ENCODE measurements at places on chromosomes 1 and 21.

- no peak overlapping the region for H3K27ac ChIP-seq
- no peak for DNase-seq
- no peaks in the 10 kb centered on the region for H3K4me1 ChIP-seq
- no peaks in the 10 kb centered on the region for H3K27me3 ChIP-seq
Observed at GRCh38 chr1:98490099-98490498, 171.4 kb upstream of the SNX7 start.

DNA sequence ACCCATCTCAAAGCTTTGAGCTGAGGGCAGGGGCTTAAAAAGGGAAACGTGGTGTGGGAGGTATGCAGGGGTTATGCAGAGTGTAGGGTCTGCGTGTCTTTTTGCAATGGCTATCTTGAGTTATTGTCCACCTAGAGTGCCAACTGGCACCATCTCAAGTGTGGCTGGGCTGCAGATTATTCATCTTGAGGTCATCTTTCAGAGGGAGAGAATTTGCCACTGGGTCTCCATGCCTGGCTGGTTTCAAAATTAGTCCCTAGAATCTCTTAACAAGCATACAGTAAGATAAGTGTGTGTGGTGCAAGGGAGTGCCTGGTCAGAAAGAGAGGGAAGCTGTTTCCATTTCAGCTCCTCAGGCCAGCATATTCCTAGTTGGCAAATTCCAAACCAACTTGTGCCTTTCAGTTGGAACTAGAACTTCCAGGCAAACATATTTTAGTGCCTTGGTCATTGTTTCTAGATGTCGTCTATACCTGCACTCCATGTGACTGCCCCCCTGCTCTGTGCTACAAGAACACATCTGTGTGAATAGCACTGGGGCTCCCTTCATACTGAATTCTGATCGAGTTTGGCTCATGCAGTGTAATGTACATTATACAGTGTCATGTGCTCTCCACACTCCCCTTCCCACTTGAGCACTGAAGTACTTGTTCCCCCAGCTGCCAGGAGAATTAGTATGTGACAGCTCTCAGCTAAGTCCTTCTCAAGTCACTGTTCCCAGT lies 5.0 kb upstream of the OR2T8 start:
- H3K27me3 ChIP-seq, result no peaks in the 10 kb centered on the region
- no peak overlapping the region for H3K4me3 ChIP-seq
- H3K4me1 ChIP-seq, result no peaks in the 10 kb centered on the region
- H3K36me3 ChIP-seq, result no peaks in the 10 kb centered on the region
- H3K27ac ChIP-seq, result no peak overlapping the region

DNA sequence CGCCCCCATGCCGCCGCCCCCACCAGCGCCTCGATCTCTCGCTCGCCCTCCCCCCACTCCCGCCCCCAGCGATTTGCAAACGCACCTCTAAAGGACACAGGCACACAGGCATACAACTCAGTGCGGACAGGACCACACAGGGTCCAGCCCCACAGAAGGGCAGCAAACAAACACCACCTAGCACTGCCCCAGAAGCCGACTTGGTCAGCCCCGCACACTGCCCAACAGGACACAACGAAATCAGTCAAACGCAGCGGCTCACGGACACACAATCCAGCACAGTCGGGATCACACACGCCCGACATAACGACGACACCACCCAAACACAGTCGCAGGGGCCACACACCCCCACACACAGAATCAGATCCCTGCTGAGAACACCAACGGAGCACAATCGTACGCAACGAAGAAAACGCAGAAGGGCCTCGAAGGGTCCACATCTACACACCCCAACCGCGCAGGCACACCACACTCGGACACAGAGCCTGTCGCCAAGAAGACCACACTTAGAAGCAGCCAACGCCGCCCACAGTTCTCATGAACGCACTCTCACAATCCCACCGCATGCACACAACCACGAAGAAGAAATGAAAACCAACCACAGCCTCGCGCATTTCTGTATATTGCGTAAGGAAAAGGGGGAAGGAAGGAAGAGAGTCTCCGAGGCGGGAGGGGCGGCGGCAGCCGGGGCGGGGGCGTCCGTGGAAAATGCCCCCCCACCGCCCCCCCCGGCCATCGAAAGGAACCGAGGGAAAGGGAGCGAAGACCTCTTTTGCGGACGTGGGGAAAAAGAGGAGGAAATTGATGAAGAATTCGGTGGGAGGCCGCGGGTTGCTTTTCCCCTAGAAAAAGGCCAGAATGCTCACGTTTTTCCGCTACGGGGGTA lies 481 bp downstream of the TAL1 start:
- H3K27me3 ChIP-seq, result peaks cover 90% of the 10 kb centered on the region
- DNase-seq, result no peak
- H3K27ac ChIP-seq, result peak overlapping the region; percentile 10
- H3K4me3 ChIP-seq, result peak overlapping the region; percentile 42
- no peaks in the 10 kb centered on the region for H3K36me3 ChIP-seq
- H3K4me1 ChIP-seq, result peaks cover 28% of the 10 kb centered on the region

GRCh38 chr1:10713614-10714013 lies 82.8 kb downstream of the CASZ1 start:
- no peak overlapping the region for H3K4me3 ChIP-seq
- no peaks in the 10 kb centered on the region for H3K4me1 ChIP-seq
- no peaks in the 10 kb centered on the region for H3K36me3 ChIP-seq

DNA sequence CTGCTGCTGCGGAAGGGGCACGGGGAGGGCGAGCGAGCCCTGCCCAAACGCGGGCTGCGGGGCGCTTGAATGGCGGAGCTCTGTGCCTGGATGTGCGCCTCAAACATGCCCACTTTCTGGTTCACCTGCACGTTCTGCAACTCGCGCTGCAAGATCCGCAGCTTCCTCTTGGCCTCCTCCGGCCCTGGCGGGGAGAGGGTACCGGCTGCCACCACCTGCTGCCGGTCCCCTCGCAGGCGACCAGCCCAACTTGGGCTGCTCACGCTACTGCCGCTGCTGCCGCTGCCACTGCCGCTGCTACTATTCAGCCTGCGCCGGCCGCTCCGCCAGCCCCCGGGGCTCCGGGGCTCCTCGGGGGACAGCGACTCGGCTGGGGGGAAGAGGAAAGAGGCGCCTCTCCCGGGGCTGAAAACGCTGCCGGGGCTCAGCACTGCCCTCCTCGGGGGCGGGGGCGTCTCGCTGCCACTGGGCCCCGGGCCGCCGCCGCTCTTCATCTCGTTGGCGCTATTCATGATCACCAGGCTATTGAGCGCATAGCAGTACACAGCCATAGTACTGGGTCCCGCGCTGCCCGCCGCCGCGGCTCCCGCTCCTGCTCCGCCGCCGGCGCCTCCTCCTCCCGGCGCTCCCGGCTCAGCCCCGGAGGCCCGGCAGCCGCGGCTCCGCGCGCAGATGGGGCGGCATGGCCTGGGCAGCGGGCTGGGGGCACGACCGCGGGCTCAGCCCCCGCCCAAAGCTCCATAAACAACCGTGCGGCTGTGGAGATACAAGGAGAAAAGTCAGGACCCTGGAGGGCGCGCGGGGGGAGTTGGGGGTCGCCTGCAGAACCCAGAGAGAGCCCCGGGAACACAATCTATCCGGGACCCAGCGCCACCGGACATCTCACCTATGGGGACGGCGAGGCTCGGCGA lies 1.9 kb downstream of the ITPKB start:
- H3K4me3 ChIP-seq, result peak overlapping the region; percentile 87
- H3K36me3 ChIP-seq, result peaks cover 49% of the 10 kb centered on the region
- H3K27ac ChIP-seq, result peak overlapping the region; percentile 82
- DNase-seq, result peak; percentile 55
- H3K4me1 ChIP-seq, result peaks cover 53% of the 10 kb centered on the region
- no peaks in the 10 kb centered on the region for H3K27me3 ChIP-seq

- H3K27ac ChIP-seq, result no peak overlapping the region
- peaks cover 32% of the 10 kb centered on the region for H3K4me1 ChIP-seq
- DNase-seq, result no peak
- H3K4me3 ChIP-seq, result no peak overlapping the region
Observed at GRCh38 chr1:55154616-55155015, 60.5 kb downstream of the USP24 start.

DNA sequence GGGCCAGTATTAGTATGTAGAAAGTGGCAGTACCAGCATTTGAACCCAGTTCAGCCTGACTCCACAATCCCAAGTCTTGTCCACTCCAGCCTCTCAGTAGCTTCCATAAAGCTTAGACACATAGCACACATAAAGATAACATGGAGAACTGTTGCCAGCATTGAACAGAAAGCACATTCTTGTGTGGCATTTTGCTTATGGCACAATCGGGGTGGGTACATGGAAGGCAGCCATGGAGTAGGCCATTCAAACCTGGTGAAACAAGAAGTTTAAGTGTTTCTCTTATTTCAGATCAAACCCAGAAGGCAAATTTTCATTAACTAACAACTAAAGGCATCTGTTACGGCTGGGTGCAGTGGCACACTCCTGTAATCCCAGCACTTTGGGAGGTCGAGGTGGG lies 102.7 kb downstream of the HIVEP3 start:
- H3K27me3 ChIP-seq, result peaks cover 4% of the 10 kb centered on the region
- peaks cover 26% of the 10 kb centered on the region for H3K4me1 ChIP-seq
- no peak for DNase-seq
- no peak overlapping the region for H3K4me3 ChIP-seq
- no peaks in the 10 kb centered on the region for H3K36me3 ChIP-seq
- no peak overlapping the region for H3K27ac ChIP-seq

- peaks cover 49% of the 10 kb centered on the region for H3K4me1 ChIP-seq
- peak overlapping the region; percentile 98 for H3K4me3 ChIP-seq
- DNase-seq, result no peak
- H3K27me3 ChIP-seq, result no peaks in the 10 kb centered on the region
- peaks cover 19% of the 10 kb centered on the region for H3K36me3 ChIP-seq
Observed at GRCh38 chr1:155134322-155134721, 1.3 kb upstream of the SLC50A1 start.

- no peaks in the 10 kb centered on the region for H3K4me1 ChIP-seq
- no peak for DNase-seq
Observed at GRCh38 chr1:23505851-23506250, 21.9 kb upstream of the ASAP3 start.

DNA sequence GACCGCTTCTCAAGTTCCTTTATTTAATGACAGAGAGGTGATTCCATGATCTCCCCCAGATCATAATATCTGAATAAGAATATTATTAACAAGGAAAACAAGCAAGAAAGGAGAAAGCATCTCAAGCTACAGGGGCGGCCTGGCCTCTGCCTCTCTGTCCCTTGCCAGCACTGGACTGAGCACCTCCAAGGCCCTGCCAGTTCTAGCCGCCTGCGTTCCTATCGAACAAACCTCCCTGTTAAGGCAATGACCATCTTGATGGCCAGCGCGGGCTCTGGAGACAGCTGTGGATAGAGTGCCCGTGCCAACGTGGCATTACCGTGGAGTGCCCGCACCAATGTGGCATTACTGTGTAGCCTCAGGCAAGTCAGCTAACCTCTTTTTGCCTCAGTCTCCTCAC lies 84.8 kb downstream of the NPHP4 start:
- no peaks in the 10 kb centered on the region for H3K27me3 ChIP-seq
- H3K36me3 ChIP-seq, result no peaks in the 10 kb centered on the region
- H3K4me1 ChIP-seq, result no peaks in the 10 kb centered on the region

DNA sequence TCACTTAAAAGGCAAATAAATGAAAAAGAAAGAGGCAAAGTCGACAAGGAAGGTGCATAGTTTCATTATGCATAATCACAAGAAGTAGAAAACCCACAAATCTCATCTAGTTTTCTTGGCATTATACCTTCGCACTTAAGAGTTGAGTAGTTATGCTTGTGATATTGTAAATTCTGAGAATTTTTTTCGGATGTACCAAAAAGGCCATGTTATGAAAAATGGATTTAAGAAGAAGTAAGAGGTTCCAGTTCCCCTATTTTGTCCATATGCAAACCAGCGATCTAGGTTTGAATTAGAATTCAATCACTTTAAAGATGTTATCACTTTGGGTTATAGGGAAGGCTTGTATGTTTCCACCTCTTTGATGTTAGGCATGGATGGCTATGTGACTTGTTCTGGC lies 7.9 kb upstream of the ERICH3 start:
- H3K4me3 ChIP-seq, result no peak overlapping the region
- H3K27me3 ChIP-seq, result peaks cover 7% of the 10 kb centered on the region
- H3K27ac ChIP-seq, result no peak overlapping the region
- peaks cover 2% of the 10 kb centered on the region for H3K4me1 ChIP-seq

DNA sequence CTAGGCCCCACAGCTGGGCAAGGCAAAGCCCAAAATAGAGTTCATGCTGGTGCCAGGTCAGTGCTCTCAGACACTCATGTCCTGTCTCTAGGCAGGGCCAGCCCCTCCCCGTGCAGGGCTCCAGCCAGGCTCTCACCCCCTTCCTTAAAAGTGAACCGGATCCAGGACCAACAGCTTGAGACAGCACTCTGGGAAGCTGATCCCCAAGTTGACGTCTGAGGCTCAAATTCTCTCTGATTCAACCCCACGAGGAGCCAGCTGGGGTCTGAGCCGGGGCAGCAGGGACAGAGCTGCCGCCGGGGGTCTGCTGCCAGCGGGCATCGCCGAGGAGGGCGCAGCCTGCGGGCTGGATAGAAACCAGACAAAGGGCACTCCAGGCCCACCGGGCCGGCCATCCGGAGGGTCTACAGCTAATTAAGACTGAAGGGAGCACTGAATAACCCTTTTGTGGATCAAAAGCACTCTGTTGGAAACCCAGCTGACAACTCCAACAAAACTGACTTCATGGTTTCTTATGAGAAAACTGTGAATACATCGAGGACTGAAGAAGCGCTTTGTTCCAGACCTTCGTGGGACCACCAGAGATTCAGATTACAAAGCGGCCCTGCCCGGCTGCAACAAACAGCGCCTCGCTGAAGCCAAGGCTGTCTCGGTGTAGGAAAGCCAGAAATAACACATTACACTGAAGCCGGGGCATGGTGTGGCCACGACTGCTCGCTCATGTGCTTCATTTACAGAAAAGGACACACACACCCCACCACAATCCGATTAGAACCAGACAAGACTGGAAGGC lies 95.8 kb downstream of the PSMG1 start:
- no peak overlapping the region for H3K27ac ChIP-seq
- H3K4me1 ChIP-seq, result no peaks in the 10 kb centered on the region
- H3K36me3 ChIP-seq, result no peaks in the 10 kb centered on the region
- no peaks in the 10 kb centered on the region for H3K27me3 ChIP-seq

- H3K4me3 ChIP-seq, result no peak overlapping the region
- no peaks in the 10 kb centered on the region for H3K36me3 ChIP-seq
- H3K27me3 ChIP-seq, result no peaks in the 10 kb centered on the region
- H3K4me1 ChIP-seq, result peaks cover 14% of the 10 kb centered on the region
- H3K27ac ChIP-seq, result no peak overlapping the region
- no peak for DNase-seq
Observed at GRCh38 chr1:223304931-223305330, 59.0 kb downstream of the SUSD4 start.

DNA sequence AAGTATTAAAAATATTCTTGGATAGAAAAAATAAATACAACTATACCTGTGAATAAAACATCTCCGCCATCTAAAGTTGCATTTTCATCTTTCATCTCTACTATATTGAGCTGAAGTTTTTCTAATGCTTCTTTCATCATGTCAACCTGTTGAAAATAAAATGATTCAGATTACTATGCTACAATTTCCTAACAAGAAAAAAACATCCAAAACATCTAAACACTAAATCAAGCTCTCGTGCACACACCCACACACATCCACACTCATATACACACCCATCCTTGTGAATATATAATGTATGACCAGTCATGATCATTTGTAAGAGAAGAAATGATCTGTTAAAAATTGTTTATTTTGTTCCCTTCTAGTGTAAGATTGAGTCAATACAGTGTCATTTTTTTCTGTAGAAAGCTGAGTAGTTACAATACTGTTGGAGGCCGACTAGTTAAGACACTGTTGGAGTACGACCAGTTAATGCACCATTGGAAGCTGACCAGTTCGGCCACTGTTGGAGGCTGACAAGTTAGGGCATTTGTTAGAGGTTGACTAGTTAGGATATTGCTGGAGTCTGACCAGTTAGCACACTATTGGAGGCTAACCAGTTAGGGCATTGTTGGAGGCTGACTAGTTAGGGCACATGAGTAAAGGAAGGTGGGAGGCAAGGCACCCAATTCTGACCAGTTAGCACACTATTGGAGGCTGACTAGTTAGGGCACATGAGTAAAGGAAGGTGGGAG lies 82.4 kb upstream of the BCL10 start:
- H3K36me3 ChIP-seq, result no peaks in the 10 kb centered on the region
- DNase-seq, result no peak
- no peak overlapping the region for H3K4me3 ChIP-seq
- H3K27ac ChIP-seq, result no peak overlapping the region
- peaks cover 17% of the 10 kb centered on the region for H3K27me3 ChIP-seq
